ENCODE measurements at places on chromosomes 2 and 18.

DNA sequence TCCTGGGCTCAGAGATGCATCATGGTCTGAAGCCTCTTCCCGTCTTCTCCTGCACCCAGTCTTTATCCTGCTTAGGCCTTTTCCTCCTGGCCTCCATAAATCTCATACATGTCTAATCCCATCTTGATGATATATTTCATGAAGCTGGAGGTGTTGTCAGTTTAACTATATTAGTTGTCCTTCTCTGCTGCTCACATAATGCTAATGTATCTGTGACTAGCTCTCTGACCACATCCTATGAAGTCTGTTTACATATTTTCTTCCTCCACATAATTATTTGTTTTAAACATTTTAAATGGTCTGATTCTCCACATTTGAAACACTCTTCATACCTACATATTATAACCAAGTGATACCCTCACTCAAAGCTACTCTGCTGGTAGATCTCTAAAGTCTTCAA is 315.2 kb upstream of the RND3 start:
- DNase-seq = no peak

DNA sequence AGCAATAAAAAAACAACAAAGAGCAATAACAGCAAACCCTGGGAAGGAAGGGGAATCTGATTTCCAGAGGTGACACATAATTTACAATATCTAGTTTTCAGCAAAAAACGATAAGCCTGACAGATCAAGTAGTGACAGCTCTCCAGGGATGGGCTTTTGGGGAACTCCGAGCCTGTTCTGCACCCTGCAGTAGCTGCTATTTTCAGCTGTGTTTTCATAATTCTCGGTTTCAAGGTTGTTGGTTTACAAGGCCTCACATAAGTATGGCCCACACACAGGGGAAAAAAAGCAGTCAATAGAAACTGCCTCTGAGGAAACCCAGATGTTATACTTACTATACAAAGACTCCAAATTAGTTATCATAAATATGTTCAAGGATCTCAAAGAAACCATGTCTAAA is 67.7 kb upstream of the CTLA4 start:
- no peak for DNase-seq

GRCh38 chr18:8779251-8779650 is 73.9 kb downstream of the MTCL1 start:
- DNase-seq = no peak

DNA sequence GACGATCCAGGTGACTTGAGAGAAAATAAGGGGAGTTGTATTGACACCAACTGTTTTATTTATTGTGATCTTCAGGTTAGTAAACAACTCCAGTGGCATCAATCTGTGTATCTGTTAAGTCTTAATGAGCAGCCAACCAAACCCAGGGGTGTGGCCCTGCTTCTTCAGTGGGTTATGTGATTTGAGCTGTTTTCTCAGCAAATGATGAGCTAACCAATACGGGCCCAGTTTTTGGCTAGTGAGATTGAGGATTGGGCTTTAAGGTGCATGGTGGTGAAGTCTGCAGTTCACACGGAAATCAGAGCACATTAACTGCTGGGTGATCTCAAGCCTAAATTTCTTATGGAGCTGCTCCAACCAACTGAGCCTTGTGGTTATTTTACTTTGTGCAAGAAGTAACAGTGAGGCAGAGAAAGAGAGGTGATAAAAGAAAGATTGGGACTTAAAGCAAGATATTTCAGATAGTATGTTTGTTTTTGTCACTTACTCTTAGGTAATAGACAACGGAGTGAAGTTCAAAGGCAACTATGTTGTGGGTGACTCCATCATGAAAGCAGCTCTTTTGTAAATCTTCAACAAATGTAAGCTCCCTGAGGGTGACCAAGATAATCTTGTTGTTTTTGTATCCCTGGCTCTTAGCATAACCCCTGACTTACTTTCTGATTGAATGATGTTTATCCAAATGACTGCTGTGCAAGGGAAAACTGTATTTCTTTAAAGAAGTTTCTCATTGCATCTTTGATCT is 2.4 kb downstream of the MTCL1 start:
- DNase-seq = no peak

DNA sequence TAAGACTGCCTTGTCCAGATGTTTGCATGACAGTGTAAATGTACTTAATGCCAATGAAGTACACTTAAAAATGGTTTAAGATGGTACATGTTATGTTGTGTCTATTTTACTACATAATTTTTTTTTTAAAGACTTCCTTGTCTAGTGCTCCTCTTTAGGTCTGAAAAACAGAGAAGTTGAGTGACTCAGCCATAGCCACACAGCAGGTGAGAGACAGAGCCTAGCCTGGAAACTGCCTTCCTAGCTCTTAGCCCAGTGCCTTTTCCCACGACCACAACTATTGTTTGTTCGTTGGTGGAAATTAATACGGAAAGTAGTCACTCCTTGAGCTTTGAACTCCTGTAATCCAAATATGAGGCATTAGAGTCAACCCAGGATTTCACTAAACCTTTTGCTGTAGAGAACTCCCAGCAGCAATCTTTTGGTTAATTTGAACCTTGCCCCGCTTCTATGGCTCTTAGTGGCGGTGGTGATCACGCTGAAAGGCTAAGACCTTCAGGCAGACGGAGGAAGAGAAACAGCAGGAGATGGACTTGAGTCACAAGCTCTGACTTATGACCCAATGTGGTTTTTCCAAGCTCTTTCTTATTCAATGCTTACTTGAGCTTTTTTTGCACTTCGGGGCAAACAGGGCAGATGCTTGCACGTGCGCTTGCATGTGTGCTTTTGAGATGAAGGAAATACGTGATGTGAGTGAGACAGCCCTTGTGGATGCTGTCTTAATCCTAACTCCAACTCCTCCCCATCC is 21.2 kb downstream of the TRIB2 start:
- DNase-seq = no peak

GRCh38 chr2:170930131-170930990 is 1.3 kb downstream of the GORASP2 start:
- DNase-seq = no peak

- no peak for DNase-seq
Observed at GRCh38 chr2:197310987-197311420, 424 bp upstream of the ANKRD44 start.

DNA sequence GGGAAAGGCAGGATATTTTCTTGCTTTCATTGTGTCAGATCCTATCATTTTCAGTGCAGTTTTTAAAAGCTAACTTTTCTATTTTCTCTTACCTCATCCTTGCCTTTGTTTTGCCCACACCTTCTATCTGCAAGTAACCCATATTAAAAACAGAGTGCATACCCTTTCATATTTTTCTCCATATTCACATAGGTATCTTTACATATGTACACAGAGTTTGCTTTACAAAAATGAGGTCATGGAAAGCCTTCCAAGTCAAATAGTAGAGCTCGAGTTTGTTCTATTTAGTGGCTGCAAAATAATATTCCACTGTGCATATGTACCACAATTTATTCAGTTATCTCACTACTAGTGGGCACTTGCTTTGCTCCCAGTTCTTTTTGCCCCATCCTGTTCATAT is 3.9 kb upstream of the DHRS9 start:
- no peak for DNase-seq

DNA sequence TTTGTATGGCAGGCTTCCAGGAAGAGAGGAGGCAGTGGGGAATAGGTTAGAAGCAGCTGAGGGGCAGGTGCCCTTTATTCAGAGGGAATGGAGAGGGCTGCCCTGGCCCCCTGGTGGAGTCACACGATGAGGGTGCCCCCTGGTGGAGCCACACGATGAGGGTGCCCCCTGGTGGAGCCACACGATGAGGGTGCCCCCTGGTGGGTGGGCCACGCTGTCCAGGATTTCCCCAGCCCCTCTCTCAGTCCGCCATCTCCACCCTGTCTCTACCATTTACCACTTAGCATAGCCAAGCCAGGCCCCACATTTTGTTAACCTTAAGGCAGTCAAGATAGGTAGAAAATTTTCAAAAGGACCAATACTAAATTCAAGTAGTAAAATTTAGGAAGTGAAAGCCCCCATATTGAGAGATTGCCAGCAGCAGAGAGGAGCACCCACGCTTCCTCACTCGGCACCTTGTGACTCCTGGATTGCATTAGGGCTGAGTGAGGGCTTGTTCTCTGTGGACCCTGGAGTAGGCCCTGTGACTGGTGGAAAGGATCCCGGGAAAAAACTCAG is 10.4 kb upstream of the FAM228A start:
- no peak for DNase-seq

- no peak for DNase-seq
Observed at GRCh38 chr2:95274291-95275150, at the start of gene PROM2. Gene PROM2, plus strand, starts transcription at chr2:95274449. Its CDS starts 137 bp downstream, at chr2:95274586.

GRCh38 chr2:144566448-144566847 is 46.5 kb upstream of the ZEB2 start:
- DNase-seq = no peak

DNA sequence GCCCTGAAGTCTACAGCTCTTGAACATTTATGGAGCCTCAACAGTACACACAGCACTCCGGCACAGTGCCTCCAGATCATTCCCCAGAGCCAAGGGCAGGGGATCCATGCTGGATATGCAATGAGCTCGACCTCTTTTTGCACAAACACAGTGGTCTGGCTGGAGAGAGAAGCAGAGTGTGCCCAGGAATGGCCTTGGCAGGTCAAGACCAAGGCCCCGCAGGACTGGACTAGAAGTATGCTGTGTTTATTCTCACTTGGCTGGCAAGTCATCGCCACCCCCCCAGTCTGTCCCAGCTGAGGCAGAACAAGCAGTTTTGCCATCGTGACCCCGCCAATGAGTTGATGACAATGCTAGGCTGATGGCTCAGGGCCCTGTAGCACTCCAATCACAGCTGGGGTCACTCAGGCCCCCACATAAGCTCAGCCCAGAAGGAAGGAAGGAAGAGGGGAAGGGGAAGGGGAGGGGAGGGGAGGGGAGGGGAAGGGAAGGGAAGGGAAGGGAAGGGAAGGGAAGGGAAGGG is 212.1 kb downstream of the TTC32 start:
- DNase-seq = no peak

- no peak for DNase-seq
Observed at GRCh38 chr2:187614756-187615155, 60.5 kb upstream of the TFPI start.

DNA sequence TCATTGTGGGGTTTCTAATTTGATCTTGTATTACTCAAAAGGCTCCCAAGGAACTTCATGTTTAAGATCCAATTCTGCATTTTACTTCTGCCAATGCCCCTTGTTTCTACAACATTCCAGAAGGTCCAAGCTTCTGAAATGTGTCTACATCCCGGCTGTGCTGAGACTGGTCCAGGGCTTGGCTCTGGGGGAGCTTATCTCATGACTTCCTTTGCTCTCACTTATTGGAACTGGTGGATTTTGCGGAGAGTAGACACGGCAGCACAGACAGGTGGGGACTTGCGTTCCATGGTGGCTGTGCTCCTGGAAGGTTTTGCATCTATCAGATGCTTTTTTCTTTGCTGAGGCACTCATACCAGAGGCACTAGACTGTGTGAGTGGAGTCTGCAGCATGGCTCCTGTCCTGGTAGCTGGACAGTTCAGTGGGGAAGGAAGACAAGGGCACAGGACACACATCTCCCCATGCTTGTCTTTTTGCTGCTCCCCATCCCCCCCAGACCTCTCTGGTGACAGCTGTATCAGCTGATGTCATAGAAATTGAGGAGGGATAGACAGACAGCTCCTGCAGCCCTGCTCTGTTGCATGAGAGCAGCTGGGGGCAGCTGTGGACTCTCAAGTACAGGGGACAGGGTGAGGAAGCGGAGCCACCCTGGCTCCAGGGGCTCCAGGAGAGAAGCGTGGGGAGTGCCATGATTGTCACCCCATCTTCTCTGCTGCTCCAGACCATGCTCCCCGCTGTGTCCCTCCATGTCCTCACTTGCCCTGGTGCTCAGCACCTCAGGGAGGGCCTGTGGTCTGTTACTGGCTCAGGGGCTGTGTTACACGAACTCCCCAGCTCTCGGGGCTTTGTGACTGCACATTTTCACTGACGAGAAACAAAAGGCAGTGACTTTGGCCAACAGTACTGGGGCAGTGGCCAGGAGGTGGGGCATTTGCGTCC is 46.0 kb downstream of the ACAA2 start:
- no peak for DNase-seq

DNA sequence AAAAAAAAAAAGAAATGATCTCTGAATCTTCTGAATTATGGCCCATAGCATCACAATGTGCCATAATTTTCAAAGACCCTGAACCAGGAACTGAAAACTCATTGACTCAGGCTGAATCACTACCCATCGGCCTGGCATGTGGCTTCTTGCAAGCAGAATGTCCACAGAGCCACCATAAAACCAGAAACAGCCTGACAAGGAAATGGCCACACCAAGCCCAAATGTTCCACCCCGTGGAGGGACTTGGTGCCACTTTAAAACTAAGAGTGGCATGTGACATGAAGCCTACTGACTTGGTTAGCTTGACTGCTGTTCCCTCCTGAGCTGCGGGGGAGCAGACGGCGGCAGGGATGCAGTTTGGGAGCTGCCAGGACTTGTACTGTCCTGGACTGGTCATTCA is 71.2 kb upstream of the RBM44 start:
- no peak for DNase-seq

GRCh38 chr2:225100856-225101294 is 58.6 kb upstream of the DOCK10 start:
- no peak for DNase-seq

- DNase-seq = no peak
Observed at GRCh38 chr2:214451516-214452275, 40.8 kb downstream of the VWC2L start.

GRCh38 chr2:219559156-219559915 is 12.0 kb downstream of the OBSL1 start:
- no peak for DNase-seq

DNA sequence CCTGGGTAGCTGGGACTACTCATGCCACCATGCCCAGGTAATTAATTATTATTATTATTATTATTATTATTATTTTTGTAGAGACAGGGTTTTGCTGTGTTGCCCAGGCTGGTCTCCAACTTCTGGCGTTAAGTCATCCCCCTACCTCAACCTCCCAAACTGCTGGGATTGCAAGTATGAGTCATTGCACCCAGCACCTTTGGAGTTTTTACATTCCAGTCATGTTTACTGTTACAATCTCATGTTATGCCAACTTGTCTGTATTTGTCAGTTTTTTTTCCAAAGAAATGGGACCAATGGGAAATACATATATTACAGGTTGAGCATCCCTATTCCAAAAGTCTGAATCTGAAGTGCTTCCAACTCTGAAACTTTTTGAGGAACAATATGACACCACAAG is 903.8 kb downstream of the SLC4A3 start:
- DNase-seq = no peak

GRCh38 chr18:2970772-2971659 is 41.9 kb downstream of the LPIN2 start:
- DNase-seq = no peak

GRCh38 chr18:54129448-54130067 is 94.9 kb downstream of the MBD2 start:
- DNase-seq = no peak

- no peak for DNase-seq
Observed at GRCh38 chr2:201220102-201220570, 37.2 kb downstream of the CASP10 start.
